ENCODE measurements at places on chromosomes 3 and 15.
A peak's percentile ranks its signal among the peaks of the same experiment; 100 is the strongest.

DNA sequence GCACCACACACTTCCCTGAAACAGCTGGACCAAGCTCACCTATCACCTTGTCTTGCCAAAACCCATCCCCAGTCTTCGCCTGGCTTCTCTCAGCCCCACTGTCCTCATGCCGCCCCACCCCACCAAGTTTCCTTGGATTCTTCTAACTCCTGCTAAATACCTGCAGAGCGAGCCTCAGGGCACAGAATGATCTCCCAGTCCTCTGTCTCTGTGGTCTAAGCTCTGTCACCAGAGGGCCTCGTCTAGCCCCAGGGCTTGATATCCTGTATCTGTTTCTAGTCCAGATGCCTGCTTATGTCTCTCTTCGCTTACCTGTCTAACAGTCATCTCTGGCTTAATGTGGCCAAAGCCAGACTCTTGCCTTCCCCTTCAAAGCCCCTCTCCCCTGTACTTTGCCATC lies 9.7 kb downstream of the CCDC12 start:
- no peak for DNase-seq

- DNase-seq: no peak
Measured at GRCh38 chr3:50172626-50173220, 17.6 kb downstream of the SEMA3F start.

GRCh38 chr15:86121568-86122225 lies 42.0 kb downstream of the AGBL1 start:
- DNase-seq: no peak

GRCh38 chr3:114449271-114450007 lies 155.6 kb downstream of the TIGIT start:
- DNase-seq: no peak

DNA sequence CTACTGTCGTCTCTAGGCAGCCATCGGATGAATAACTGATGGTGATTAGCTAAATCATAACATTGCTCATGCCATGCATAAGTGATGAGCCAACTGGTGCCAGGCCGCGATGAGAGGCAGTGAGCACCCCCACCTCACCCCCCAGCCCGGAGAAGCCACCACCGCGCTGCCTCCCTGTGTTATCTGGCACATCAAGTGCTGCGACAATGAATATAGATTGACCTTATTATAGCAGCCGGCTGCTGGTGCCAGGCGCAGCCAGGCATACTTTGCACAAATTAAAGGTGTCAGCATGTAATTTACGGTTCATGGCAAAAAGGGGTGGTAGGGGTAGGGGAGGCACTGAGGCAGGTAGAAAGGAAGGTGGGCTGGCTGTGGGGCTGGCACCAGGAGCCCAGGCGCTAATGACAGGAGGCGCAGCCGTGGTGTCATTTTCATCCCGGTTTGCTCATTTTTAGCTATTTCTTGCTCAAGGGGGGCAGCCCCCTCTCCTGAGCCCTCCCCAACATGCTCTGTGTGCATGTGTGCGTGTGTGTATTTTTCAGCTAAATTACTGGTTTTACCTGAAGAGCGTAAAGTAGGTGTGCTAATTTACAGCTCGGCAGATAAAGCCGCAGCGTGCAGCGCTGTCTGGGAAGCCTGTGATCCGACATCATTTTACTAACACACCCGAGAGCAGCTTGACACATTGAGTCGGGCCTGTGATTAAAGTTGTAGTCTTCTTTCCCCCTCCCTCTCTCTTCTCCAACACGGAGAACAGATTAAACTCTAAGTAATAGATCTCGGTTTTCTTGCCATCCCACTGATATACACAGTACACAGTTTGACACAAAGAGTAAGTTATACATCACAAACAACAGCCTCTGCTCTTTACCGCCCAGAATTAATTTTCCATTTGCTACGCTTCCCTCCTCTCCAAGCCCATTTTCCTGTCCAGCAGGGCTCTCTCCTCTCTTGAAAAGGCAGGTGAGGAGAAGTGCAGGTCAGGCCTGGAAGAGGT lies 212.3 kb downstream of the RPLP1 start:
- no peak for DNase-seq

DNA sequence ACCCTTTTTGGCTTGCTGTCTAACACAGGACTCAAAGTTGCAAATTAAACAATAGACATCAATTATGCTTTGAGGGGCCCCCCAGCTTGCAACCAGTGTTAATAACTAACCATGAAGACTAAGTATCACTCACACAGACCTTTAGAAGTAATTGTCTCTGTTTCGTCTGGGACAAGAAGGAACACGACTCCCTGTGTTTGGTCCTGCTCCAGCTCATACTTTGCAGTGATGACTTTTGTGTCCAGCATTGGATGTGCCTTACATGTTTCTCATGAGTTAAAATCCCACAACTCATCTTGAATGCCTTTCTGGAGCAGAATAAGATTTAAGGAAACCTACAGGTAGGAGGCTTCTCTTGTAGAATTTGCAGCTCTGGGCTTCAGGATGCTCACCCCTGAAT lies 53.1 kb downstream of the GMNC start:
- DNase-seq: no peak

- no peak for DNase-seq
Measured at GRCh38 chr3:119664370-119664769, 4.0 kb upstream of the POPDC2 start.

- DNase-seq: no peak
Measured at GRCh38 chr3:141469720-141470119, 17.1 kb upstream of the RASA2 start.

- DNase-seq: no peak
Measured at GRCh38 chr3:177921153-177921552, 615.1 kb upstream of the KCNMB2 start.

GRCh38 chr3:125398952-125399351 lies 23.8 kb upstream of the ZNF148 start:
- DNase-seq: no peak

DNA sequence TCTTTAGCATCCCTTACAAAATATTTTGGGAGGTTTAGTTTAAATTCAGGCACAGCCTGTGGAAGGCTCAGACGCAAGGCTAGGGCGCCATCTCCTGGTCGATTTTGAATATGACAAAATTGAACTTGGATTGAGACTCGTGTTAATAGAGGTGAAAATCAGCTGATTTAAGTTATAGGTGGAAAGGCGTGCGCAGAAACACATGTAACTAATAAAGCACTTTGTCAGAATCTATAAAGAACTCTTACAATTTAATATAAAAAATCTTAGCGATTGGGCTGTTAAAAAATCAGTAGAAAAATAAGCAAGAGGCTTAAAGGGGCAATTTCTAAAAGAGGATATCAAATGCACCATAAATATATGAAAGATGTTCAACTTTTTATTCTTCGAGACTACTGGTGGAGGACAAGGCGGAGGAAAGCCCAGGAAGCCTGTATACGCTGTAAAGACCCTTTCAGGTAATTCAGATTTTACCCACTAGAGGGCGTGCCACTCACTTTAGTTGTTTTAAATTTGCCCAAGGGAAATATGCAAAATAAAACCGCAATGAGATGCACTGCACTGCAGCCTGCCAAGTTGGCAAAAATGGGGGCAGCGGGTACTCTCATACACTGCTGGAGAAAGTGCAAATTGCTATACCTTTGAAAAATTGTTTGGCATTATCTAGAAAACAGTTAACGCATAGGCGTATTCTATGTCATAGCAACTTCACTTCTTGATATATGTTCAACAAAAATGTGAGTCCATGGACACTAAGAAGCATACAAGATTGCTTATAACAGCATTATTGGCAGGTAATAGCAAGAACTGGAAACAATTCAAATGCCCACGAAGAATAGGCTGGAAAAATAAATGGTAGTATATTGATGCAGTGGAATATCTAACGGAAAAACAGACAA lies 64.7 kb downstream of the SLC30A4 start:
- DNase-seq: peak; percentile 88

DNA sequence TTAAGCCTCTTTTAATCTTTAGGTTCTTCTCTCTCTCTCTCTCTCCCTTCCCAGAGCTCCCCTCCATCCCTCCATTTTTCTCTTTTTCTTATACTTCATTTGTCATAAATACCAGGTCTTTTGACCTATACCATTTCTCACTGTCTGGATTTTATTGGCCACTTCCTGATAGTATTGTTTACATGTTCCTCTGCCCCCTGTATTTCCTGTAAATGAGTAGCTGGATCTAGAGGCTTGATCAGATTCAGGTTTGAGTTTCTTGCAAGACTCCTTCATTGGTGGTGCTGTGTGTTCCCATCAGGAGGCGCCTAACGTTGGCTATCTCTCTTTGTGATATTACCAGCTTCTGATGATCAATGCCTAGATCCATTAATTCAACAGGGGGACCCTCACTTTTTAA lies 42.2 kb downstream of the DAPK2 start:
- DNase-seq: no peak

DNA sequence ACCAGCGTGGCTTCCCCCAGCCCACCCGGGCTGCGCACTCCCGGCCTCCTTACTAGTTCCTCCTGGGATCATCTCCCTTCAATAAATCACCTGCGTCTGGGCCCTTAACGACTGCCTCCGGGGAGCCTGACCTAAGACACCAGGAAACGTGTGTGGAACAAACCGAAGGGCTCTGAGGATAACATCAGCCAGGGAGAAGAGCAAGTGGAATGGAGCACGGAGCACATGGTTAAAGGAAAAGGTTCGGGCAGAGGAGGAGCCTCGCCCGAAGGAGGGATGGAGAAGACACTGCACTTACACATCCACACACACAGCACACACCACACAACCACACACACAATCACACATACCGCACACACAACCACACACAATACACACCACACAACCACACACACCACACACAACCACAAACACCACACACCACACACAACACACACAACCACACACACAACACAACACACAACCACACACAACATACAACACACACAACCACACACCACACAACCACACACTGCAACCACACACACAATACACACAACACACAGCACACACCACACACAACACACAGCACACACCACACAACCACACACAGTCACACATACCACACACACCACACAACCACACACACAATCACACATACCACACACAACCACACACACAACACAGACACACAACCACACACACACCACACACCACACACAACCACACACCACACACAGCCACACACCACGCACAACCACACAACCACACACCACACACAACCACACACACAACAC lies 24.7 kb downstream of the CPN2 start:
- DNase-seq: no peak

DNA sequence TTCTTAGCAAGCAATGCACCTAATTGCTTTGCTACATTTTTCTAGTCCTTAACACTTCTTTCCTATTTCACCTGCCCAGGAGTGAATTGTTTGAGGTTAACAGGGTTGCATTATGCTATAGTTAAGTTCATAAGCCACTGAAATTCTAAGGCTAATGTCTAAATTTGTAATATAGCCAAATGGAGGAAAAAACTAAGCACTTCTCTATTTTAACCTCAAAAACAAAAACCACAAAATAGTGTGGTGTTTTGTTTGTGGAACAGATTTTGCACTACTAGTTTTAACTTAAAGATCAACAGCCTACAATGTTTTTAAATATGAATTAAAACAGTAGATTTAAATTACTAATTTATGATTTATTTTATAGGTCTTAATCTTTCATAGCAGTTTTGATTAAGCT lies 5.5 kb downstream of the ATOSA start:
- DNase-seq: no peak

- no peak for DNase-seq
Measured at GRCh38 chr15:92614301-92614700, 41.3 kb downstream of the FAM174B start.

- DNase-seq: no peak
Measured at GRCh38 chr15:49908236-49908932, 210.6 kb downstream of the ATP8B4 start.

GRCh38 chr3:194691481-194692283 lies 6.0 kb downstream of the FAM43A start:
- DNase-seq: no peak

DNA sequence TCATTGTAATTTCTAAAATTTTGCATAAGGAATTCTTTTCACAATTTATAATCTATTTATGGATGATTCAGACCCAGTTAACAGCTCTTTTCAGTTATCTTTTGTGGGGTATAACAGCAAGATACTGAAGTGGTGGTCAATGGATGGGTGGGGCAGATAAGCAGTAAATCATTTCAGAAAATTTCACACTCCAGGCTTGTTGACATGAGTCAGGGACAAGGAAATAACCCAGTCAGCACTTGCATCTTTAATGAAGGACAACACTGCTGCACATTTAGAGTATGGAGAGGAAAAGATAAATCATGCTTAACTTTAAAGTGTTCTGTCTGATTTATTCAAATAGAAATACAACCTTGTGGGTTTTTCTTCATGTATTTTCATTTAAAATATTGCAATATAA lies 181.6 kb downstream of the ROBO1 start:
- DNase-seq: no peak

- DNase-seq: peak; percentile 69
Measured at GRCh38 chr3:58217209-58217811, 6.5 kb upstream of the DNASE1L3 start.

- DNase-seq: no peak
Measured at GRCh38 chr15:67680641-67681040, 138.1 kb downstream of the MAP2K5 start.

DNA sequence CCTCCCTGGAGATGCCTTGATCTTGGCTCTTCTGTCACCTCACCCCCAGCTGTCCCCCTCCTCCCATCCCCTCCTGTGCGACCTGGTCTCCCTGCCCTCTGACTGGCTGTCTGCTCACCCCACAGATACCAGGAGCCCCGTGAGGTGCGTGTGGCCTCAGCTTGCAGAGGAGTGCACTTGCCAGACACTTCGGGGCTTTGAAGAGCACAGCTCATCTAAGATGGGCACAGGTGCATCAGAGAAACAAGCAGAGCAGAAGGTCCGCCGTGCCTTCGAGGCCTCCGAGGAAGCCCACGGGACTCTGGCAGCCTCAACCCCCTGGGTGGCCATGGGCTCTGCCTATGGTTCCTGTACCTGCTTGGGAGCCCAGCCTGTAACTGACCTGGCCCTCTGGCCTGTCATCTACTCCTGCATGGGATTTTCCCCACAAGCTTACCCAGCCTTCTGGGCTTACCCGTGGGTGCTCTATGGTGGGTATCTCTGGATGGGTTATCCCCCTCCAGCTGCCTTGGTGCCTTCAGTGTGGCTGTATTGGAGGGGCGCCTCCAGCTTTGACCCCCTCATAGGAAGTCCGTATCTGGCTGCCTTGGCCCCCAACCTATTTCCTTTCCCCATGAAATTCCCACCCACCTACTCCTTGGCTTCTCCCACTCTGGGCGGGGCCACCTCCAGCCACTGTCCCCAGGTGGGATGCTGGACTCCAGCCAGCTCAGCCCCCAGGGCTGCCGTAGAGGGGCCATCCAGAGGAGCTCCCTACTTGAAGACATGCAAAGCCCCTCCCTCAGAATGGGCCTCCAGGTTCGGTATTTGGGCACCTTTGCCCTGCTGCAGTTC lies 3.8 kb downstream of the PRR23E start:
- no peak for DNase-seq
